ENCODE measurements at places on chromosomes 1 and 21. TPM values are rescaled to one million over a fixed set of nuclear protein-coding genes. Genes with fewer than 3 reads are reported as not detected.

GRCh38 chr1:47942240-47942629, 55.0 kb downstream of the TRABD2B start:
- peaks cover 20% of the 10 kb centered on the region for H3K4me1 ChIP-seq
- H3K36me3 ChIP-seq: no peaks in the 10 kb centered on the region
- H3K4me3 ChIP-seq: no peak overlapping the region
- no peak for DNase-seq
- no peak overlapping the region for H3K27ac ChIP-seq

DNA sequence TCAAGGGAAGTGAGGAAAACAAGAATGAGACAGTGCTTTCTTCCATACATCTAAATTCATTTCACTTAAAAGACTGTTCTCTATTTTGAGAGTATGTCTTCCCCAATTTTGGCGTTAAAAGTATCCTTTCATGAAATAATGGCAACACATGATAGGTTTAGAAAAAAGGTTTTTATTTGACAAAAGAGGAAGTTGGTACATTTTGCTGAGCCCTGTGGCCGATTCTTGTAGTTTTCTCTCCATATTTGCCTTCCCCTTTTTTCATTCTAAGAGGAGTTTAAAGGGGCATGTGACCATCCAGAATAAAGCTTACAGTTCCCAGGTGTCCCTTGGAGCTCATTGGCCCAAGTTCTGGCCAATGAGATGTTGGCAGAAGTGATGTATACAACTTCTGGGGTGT, 140.4 kb upstream of the KCNE2 start:
- no peak overlapping the region for H3K4me3 ChIP-seq
- no peaks in the 10 kb centered on the region for H3K27me3 ChIP-seq
- no peak for DNase-seq
- peaks cover 19% of the 10 kb centered on the region for H3K4me1 ChIP-seq

DNA sequence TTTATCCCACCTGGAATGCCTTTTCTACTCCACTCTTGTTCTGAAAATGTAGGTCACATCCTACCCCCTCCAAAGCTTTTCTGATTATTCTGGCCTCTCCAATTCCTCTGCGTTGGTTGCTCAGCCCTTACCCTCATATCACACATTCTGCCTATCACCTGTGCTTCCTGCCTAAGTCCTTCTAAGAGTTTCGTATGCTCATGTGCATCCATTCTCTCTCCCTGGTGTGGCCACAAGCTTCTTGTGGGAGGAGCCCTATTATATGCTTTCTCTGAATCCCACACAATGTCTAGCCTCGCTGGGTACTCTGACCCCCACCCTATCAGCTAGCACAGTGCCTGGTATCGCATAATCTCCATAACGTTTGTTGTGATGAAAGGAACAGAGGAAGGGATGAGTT, 54.2 kb downstream of the CD58 start:
- no peak overlapping the region for H3K4me3 ChIP-seq
- no peak overlapping the region for H3K27ac ChIP-seq
- no peaks in the 10 kb centered on the region for H3K36me3 ChIP-seq
- H3K27me3 ChIP-seq: no peaks in the 10 kb centered on the region
- H3K4me1 ChIP-seq: peaks cover 3% of the 10 kb centered on the region

DNA sequence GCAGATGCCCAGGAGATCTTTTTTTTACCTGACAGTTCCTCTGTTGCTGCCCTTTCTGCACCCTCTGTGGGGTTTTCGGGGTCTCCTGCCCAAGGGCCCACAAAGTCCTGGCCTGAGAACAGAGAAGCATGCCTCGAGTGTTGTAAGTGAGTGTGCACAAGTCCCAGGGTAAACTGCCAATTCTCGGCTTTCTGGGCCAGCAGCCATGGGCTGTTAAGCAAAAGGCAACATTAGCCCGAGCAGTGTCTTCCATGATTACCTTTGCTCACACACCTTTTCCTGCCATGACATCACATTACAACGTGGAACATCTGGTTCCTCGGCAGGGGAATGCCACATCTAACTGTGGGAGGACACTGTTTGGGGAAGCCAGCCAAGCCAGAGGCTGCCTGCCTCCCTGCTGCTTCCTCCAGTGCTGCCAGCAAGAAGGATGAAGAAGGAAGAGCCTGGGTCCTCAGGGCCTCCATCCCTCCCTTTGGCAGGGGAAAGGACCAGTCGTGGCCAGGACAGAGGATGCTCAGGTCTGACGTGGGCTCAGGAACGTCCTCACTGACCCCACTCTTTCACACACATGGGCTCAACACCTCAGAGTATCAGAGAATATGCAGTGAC, 485.9 kb downstream of the OMA1 start:
- no peak overlapping the region for H3K4me3 ChIP-seq
- no peaks in the 10 kb centered on the region for H3K4me1 ChIP-seq
- no peak for DNase-seq
- no peaks in the 10 kb centered on the region for H3K36me3 ChIP-seq
- no peak overlapping the region for H3K27ac ChIP-seq

DNA sequence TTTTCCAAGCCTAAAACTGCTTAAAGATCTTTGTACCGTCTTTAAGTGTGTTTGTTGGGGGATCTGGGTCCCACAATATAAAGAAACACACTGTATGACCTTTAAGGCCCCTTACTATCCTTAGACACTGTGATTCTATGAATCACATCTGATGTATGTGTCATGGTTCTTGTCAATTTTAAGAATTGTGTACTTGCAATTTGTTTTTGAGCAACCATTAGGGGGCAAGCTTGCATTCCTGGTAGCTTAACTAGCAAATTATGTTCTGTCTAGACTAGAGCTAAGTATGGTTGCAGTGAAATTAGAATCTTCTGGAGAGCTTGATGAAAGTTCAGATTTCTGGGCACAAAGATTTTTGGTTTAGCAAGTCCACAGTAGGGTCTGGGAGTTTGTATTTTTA, 219.5 kb downstream of the TPR start:
- H3K27me3 ChIP-seq: no peaks in the 10 kb centered on the region
- H3K4me3 ChIP-seq: no peak overlapping the region
- DNase-seq: no peak
- H3K27ac ChIP-seq: no peak overlapping the region
- H3K36me3 ChIP-seq: peaks cover 4% of the 10 kb centered on the region

GRCh38 chr1:70627910-70628309, 216.8 kb downstream of the CTH start:
- H3K4me1 ChIP-seq: no peaks in the 10 kb centered on the region
- DNase-seq: no peak
- no peaks in the 10 kb centered on the region for H3K36me3 ChIP-seq
- H3K4me3 ChIP-seq: no peak overlapping the region

DNA sequence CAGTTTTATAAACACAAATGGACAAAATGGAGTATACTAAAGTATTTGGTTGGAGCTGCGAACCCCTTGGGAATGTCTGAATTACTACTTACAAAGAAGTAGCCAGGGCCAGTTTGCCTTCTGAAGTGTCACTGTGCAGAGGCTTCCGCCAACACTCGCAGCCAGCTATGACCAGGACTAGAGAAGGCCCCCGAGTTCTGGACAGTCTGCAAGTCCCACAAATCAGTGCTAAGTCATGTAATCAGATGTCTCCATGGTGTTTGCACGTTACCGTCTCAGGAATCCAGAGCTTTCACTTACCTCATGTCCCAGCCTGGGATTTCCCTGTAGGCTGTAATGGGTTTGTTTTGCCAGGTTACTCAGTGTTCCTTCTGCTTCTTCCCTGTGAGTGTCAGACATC, 106.6 kb upstream of the SPAG17 start:
- no peak for DNase-seq
- H3K4me3 ChIP-seq: no peak overlapping the region
- no peak overlapping the region for H3K27ac ChIP-seq

DNA sequence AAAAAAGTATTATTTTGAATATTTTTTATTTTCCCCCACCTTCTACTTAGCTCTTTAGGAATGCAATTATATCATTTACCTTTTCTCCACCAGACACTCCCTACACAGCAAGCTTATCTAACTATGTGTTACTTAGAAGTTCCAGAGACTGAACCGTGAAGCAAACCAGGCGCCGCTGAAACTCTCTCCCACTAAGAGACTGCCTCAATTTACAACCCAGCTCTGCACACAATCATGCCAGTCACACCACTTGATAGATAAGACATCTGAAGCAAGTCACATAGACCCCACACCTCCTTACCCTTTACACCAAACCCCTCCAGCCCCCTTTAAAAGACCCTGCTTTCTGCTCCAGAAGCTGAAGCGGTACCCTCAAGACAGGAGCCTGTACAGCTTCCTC, 245.5 kb downstream of the S1PR1 start:
- no peak for DNase-seq
- H3K4me1 ChIP-seq: no peaks in the 10 kb centered on the region
- no peak overlapping the region for H3K27ac ChIP-seq
- H3K4me3 ChIP-seq: no peak overlapping the region
- no peaks in the 10 kb centered on the region for H3K27me3 ChIP-seq

GRCh38 chr1:160705742-160706141, 5.9 kb downstream of the CD48 start:
- H3K27me3 ChIP-seq: no peaks in the 10 kb centered on the region

DNA sequence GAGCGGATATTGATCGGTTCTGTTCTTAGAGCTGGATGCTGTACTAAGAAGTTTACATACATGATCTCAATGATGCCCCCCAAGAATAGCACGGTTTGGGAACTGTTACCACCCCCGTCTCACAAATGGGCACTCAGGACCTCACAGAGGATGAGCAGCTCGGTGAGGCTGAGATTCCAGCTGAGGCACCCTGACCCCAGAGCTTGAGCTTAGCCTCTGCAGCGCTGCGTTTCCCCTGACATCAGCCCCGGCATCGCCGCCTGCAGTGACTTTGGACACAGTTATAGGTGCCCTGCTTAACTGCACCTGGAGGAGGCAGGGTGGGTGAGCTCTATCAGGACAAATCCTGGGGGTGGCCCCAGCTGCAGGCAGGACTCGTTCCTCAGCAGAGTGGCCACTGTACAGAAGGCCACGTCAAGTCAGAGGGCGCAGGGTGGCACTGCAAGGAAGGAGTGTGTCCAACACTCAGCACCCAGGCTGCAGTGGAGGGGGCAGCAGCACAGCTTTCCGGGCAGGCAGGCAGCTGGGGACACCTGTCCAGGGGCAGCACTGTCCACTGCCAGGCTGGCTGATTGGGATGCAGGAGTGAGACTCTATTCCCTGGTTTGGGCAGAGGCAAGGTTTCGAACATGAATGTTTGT, 65.8 kb upstream of the ABCG1 start:
- H3K27me3 ChIP-seq: no peaks in the 10 kb centered on the region
- H3K36me3 ChIP-seq: no peaks in the 10 kb centered on the region
- DNase-seq: no peak
- no peak overlapping the region for H3K27ac ChIP-seq

GRCh38 chr1:65407877-65408276, 12.6 kb upstream of the LEPR start:
- H3K27me3 ChIP-seq: no peaks in the 10 kb centered on the region
- no peaks in the 10 kb centered on the region for H3K36me3 ChIP-seq
- no peak for DNase-seq
- H3K4me1 ChIP-seq: no peaks in the 10 kb centered on the region
- H3K27ac ChIP-seq: no peak overlapping the region

DNA sequence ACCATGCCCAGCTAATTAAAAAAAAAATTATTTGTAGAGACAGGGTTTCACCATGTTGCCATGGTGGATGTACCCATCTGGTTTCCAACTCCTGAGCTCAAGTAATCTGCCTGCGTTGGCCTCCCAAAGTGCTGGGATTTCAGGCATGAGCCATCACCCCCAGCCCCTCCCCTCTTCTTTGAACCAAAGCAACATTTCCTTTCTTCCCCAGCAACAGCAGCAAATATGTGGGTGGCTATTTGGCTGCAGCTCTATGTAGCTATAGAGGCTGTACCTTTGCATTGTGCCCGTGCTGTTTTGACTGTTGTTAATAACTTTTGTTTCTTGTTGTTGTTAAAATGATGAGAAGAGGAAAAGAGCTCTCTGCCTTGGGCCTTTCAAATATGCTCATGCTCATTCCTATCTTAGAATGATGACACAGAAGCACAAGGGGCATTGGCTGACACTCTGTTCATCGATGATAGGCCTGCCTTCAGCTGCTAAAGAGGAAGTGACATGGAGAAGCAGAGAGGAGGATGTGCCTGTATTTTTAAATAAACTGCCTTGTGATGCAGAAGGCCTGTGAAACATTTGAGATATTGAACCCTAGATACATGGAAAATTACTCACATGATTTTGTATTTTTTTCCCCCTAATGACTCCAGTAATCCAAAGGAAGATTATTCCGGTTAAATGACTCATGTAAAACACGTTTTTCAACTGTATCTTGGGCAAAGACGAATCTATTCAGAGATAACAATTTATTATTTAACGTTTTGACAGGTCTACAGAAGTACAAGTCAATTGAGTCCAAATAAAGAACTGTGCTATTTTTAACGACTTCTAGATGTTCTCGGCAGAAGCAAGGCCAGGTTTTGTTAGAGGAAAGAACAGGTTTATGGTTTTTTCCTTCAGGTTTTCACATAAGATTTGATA, 20.5 kb upstream of the XPR1 start:
- no peaks in the 10 kb centered on the region for H3K36me3 ChIP-seq
- no peaks in the 10 kb centered on the region for H3K27me3 ChIP-seq
- no peak for DNase-seq
- H3K4me1 ChIP-seq: peaks cover 14% of the 10 kb centered on the region

GRCh38 chr1:164688791-164689190, 129.8 kb downstream of the PBX1 start:
- H3K36me3 ChIP-seq: no peaks in the 10 kb centered on the region
- DNase-seq: no peak
- H3K27ac ChIP-seq: no peak overlapping the region
- no peak overlapping the region for H3K4me3 ChIP-seq

DNA sequence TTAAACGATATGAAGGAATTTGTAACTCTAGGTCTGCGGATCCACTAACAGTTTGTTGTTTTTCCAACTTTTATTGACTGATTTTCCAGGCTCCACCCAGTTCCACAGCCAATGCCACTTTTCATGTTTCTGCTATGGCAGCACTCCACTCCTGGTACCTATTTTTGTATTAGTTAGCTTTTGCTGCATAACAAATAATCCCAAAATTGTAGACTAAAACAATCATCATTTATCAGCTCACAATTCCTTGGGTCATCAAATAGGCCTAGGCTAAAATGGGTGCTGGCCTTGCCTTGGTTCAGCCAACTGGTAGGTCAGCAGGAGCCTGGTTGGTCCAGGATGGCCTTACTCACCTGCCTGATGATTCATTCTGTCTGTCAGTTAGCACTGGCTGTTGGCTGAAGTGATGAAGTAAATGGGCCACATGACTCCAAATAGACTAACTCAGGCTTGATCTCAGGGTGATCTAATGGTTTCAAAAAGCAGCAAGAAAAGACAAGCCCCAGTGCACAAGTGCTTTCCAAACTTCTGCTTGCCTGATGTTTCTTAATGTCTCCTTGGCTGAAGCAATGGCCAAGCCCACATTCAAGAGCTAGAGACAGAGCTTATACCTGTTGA, 3.2 kb upstream of the C8B start:
- H3K4me3 ChIP-seq: no peak overlapping the region
- no peak for DNase-seq
- no peaks in the 10 kb centered on the region for H3K36me3 ChIP-seq
- H3K27me3 ChIP-seq: no peaks in the 10 kb centered on the region

GRCh38 chr1:24948079-24948827, 18.2 kb upstream of the RUNX3 start:
- no peak overlapping the region for H3K27ac ChIP-seq
- H3K4me3 ChIP-seq: no peak overlapping the region
- H3K27me3 ChIP-seq: no peaks in the 10 kb centered on the region

GRCh38 chr1:67285780-67286488, 21.7 kb upstream of the IL12RB2 start:
- H3K4me1 ChIP-seq: no peaks in the 10 kb centered on the region
- H3K27ac ChIP-seq: no peak overlapping the region
- no peak overlapping the region for H3K4me3 ChIP-seq
- H3K36me3 ChIP-seq: no peaks in the 10 kb centered on the region

Gene E2F2
- 0.14 TPM for total RNA-seq

Gene S100A1
- total RNA-seq: not detected

Gene PEX14
- 22.6 TPM for total RNA-seq

Measured in thoracic aorta (tissue), 2 donors.